ENCODE measurements at places on chromosomes 7 and 10.
A peak's percentile ranks its signal among the peaks of the same experiment; 100 is the strongest.

DNA sequence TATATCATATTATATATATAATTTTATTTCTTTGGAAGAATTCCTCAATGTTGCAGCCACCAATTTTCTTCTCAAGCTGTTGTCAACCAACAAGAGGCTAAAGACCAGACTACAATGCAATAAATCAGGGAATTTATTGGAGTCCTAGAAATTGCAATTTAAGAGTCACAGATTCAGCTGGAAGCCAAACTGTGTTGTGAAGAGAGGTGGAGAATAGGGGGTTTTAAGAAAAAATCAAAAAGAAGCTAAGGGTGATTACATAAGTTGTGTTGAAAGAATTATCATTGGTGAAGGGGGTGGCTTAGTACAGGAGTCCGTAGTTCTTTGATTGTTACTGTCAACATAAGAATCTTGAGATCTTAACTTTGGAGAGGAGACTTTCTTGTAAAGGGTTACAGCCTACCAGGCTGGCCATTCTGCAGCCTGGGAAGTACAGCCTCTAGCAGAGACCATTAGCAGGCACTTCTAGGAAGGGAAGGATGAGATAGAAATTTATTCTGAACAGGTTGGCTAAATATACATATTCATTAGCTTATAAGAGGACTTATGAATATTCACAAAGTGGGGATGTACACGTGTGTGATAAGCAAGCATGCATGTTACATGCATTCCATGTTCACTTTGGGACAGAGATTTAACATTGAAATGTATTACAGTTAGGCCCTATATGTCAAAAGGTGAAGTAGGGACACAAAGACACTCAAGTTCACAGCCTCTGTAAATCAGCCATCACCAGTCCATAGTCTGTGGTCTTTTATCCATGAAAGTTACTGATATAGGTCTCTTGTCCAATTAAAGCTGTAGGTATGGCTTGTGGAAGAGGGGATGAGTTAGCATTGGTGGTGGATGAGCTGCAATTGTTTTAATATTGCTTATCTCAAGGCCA lies 8.3 kb upstream of the TMEM168 start:
- DNase-seq = no peak

GRCh38 chr7:137818036-137818435 lies 28.7 kb downstream of the DGKI start:
- no peak for DNase-seq

DNA sequence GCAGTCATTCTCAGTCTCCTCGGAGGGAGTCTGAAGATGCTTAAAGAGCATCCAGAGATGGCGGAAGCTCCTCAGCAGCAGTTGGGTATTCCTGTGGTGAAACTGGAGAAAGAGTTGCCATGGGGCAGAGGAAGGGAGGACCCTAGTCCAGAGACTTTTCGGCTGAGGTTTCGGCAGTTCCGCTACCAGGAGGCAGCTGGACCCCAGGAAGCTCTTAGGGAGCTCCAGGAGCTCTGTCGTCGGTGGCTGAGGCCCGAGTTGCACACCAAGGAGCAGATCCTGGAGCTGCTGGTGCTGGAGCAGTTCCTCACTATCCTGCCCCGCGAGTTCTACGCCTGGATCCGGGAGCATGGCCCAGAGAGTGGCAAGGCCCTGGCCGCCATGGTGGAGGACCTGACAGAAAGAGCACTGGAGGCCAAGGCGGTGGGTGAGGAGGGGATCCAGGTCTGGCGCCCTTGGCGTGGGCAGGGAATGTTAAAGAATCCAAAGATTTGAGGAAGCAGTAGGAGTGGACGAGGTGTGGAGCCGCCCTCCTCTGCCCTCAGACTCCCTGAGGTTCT lies 2.9 kb downstream of the ZSCAN25 start:
- DNase-seq = no peak

DNA sequence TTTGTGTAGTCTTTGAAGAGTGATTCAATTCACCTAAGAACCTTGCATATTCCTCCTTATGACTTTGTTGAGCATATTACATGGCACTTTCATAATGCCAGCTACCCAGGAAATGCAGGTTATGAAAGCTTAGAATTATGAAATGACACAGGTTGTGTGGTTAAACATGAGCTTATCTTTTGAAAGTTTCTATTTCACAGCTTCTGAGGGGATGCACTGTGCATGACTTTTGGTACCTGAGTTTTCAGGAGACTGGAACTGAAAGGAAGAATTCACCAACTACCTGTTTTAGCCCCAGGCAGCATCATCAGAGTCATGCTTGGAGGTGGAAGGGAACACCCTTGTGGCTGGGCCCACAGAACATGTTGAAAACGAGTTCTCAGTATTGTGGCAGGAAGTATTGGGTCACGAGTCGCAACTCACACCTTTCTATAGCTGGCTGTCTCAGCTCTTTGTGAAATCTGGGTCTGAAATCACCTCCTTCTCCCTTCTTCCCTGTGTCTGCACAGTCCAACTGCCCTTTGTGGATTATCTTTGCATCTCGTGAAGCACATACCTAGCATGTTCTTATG lies 228.2 kb downstream of the PTEN start:
- DNase-seq = peak; percentile 95

- DNase-seq = no peak
Measured at GRCh38 chr10:33046792-33047191, 88.8 kb upstream of the ITGB1 start.

- peak; percentile 84 for DNase-seq
Measured at GRCh38 chr7:79778786-79779770, 325.6 kb upstream of the MAGI2 start.

GRCh38 chr10:30088178-30088577 lies 28.8 kb upstream of the JCAD start:
- no peak for DNase-seq

- peak; percentile 68 for DNase-seq
Measured at GRCh38 chr7:2508327-2509215, 11.0 kb upstream of the LFNG start.

DNA sequence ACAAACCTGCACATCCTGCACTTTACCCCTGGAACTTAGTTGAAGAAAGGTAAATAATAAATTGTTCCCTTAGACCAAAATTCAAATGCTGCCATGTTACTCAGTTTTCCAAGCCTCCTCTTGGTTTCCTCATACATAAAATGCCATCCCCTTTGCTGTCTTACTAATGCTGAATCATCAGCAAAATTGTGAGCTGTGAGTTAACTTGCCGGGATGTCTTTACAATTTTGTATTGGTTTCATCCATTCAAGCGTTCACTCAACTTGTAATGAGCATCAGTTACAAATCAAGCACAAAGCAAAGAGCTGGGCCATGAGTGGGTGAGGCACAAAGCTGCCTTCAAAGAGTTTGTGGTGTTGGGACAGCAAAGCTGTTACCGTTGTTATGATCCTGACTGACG lies 395.8 kb upstream of the ZMIZ1 start:
- peak; percentile 14 for DNase-seq

DNA sequence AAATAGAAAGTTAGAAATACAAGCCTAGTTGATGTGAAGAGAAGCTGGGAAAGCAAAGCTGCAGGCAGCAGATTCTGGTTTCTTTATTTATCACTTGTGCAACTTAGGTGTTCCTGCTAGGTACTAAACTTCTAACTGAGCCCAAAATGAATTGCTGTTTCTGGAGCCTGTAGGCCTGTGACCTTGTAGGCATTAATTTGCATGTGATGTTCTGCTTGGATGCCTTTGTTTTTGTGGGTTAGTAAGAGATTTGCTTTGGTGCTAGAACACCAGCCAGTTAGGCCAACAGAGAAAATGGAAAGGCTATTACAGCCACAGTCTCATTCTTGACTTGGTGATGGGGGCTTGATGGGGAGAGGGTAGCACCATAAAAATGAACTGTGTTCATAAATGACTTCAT lies 370.7 kb downstream of the PPP1R3A start:
- DNase-seq = no peak

- DNase-seq = peak; percentile 54
Measured at GRCh38 chr7:32905175-32905662, 13.7 kb upstream of the KBTBD2 start.

DNA sequence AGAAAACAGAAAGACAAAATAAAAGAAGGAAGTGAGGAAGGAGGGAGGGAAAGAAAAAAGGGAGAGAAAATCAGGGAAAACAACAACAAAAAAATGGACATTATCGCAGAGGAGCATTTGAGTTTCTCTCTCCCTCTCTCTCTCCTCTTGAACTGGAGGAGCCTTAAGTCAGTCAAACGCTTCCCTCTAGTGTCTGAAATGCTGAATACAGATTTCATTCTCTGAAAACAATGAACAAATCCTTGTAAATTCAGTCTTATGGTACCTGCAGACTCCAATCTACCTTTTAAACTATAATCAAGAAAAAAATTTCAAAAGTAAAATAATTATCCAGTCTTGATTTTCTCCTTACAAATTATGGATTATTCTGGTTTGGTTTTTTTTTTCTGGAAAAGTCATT lies 89.2 kb upstream of the PFKP start:
- peak; percentile 50 for DNase-seq

- no peak for DNase-seq
Measured at GRCh38 chr7:840001-840600, 7.8 kb downstream of the SUN1 start.

DNA sequence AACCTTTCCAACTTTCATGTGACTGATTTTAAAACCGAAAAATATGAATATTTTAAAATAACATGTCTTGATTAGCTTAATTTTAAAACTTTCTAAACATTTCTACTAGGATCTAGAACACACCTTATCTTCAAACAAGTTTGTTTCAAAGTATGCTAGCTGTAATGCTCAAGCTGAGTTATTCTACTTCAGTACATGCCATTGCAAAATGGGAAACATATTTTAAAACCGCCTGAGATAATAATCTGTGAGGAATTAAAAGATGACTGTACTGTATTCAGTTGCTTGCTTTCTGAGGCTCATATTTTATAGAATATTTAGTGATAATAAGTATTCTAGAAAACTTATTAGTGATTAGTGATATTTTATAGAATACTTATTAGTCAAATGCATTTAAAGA lies 99.6 kb downstream of the LMBR1 start:
- no peak for DNase-seq

DNA sequence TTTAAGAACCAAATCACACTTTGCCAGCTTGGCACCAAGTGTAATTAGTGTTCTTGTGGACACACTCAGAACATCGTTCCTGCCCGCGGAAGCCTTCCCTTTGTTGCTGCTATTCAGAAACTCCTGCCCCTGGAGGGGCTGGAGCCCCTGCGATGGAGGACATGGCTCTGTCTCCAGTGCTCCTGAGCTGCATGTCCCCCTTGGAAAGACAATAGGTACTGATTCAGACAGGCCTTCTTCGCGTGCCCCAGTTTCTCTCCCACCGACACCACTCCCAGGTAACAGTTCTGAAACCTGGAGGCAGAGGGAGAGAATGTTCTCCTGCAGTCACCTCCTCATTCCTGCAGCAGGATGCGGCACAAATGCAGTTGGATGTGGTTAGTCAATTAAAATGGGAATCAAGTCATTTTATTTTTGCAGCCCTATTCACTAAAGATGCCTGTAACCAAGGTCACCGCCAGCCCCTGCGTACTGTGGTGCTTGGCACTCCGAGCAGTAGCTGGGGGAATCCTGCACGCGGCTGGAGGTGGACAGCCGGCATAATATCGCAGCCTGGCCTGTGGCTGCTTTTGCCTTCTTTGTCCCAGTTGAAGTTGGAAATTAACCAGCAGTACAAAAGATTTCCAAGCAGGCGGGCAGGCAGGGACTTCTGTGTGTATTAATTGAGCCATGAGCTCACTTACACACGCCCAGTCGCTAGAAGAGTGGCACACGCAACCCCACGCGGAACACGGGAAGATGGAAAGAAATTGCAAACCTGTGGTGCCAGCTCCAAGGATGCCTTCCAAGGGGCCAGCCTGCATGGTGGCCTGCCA lies 205.7 kb downstream of the EBF3 start:
- no peak for DNase-seq

- peak; percentile 51 for DNase-seq
Measured at GRCh38 chr10:93816123-93816747, 58.5 kb downstream of the LGI1 start.

DNA sequence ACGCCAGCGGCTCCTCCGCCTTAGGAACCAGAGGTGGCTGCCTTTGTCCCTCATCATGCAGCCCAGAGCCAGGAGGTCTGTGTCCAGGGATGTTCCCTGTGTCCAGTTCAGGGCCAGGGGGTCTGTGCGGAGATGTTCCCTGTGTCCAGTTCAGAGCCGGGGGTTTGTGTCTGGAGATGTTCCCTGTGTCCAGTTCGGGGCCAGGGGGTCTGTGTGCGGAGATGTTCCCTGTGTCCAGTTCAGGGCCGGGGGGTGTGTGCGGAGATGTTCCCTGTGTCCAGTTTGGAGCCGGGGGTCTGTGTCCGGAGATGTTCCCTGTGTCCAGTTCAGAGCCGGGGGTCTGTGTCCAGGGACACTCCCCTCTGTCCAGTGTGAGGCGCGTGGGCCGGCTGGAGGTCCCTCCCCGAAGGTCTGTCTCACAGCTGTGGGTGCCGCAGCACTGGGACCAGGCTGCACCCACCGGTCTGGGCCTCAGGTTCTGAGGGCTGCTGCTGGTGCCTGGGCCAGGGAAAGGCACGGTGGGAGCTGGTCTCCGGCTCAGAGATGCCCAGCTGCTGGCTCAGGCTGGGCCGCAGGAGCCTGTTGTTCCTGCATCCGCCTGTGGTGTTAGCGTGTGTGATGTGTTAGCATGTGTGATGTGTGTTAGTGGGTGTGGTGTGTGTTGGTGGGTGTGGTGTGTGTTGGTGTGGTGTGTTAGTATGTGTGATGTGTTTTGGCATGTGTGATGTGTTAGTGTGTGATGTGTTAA lies 67.9 kb upstream of the CFAP46 start:
- no peak for DNase-seq

GRCh38 chr7:33334349-33334748 lies 205.0 kb downstream of the BBS9 start:
- DNase-seq = peak; percentile 6

DNA sequence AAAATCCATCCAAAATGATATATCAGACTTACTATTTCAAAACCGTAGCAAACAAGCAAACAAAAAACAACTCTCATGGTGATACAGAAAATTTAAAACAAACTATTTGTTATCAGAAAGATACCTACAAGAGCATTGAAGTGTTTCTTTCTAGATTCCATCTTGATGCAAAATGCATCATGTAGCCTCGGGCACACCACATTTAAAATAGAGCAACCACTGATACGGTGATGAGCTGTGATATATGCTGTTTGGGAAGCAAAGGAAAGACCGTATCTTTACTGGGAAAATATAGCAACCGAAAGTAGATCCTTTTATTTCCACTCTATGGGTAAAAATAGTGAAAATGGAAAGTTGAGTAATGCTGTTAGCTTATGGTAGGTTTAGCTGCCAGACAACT lies 892.0 kb downstream of the GATA3 start:
- no peak for DNase-seq

- DNase-seq = no peak
Measured at GRCh38 chr7:152967958-152968357, 208.4 kb downstream of the ACTR3B start.

DNA sequence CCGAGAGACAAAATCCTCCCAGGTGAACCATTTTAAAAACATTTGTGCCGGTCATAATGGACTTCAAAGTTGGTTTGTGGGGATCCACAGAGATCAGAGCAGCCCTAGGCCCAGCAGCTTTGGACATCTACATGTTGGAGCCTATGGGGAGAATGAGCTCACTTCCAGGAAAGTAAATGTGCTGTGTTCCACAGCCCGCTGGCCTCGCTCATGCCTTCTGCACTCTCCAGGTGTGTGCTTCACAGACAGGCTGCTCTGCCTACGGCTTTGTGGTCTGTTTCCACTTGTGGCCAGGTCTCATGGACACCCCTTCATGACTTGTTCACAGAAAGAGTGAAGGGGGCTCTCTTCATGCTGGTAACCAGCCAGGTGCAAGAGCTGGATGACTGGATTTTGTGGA lies 141.6 kb downstream of the ADARB2 start:
- no peak for DNase-seq

Data from mammary epithelial cell (primary cell).